ENCODE measurements at places on chromosomes 1 and 21.

DNA sequence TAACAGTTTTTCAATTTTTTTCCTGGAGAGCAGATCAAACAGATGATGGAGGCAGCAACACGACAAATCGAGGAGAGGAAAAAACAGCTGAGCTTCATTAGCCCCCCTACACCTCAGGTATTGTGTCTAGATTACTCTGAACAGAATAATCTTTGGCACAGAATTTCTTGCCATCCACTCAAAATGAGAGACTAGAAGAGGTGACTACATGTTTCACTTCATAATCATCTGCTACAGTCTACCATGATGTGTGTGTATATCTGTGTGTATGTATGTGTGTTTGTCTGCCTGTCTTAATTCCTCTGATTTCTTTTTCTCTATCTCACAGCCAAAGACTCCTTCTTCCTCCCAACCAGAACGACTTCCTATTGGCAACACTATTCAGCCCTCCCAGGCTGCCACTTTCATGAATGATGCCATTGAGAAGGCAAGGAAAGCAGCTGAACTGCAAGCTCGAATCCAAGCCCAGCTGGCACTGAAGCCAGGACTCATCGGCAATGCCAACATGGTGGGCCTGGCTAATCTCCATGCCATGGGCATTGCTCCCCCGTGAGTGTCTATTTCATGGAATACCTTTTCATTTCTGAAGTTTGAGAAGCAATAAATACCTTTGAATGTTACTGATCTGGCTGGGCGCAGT is 11.4 kb downstream of the PRPF3 start:
- no peak for ATAC-seq

- no peak for ATAC-seq
These were observed 52.8 kb upstream of the GNG4 start for GRCh38 chr1:235702412-235702811.

DNA sequence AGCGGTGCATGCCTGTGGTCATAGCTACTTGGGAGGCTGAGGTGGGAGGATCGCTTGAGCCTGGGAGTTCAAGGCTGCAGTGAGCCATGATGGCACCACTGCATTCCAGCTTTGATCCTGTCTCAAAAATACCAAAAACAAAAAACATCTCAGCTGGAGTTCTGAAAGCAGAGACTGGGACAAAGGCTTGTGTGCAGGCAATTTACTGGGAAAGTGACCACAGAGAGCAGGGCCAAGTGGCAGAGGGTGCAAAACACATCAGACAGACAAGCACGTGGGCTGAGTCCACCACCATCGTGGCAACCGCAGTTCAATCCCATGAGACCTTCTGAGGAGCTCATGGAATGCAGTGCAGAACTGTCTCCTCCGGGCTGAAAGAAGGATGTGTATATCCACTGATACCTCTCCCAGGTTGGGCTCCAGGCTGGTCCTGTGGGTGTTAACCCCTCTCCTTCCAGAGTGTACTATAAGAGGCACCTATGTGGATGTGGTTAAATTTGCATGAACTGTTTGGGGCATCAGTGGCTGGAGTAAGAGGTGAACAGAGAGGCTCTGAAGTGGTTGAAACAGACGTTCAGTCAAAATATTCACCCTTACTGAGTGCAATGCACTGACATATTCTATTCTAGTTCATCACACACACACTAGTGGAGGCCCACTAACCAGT is 10.8 kb downstream of the PIGP start:
- ATAC-seq: no peak

DNA sequence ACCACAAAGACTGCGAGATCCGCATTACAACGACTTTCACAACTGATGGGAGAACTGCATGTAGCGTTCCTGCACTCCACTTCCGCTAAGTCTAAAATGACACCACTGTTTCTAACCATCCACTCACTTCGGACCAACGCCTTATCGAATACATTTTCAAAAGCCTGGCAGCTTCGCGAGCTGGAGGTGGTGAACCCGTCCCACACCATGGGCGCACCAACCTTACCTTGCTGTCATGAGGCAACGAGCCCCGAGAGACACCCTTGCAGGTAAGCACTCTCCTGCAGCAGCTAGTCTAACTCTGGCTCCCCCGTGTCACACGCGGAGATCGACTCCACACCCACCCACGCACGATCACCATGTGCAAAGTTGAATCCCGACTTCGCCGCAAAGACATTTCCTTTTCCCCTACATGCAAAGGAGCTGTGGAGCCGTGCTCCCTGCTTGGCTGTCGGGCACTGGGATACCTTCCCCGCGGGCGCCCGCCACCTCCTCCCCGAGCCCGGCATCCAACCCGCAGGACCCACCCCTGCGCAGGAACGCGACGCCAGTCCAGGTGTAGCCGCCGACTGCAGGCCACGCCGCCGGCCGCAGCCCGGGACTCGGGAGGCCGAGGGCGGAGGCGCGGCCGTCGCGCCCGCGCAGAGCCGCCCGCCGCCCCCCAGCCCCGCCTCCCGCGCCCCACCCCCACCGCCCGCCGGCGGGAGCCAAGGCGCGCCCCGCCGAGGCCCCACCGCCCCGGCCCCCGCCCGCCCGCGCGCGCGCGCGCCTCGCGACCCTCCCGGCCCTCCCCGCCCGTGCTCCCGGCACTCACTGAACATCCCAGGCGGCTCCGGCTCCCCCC is 629 bp downstream of the TAF5L start:
- ATAC-seq: peak; percentile 59

DNA sequence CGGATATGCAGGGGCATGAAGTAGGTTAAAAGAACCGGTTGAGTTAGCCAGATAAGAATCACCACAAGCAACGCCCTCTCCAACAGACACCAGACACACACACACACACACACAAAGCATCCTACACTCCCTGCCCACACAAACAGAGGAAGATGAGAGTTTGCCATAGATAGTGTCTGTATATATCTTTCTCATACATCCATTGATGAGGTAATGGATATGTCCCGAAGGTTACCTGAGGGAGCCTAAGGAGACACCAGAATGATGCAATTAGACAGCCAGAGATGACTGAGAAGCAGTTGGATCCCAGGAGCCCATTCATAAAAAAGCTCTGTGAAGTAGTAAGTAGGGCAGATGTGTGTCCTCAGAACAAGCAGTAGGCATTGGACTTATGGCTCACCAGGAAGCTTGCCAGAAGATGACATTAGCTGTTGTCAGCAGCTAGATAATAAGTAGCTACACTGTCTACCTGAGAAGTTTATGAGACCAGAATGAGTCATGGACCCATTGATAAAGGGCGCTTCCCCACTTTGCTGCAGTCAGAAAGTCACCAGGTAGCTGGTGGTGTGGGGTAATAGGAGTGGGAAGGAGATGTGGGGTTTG is 247.0 kb downstream of the KCNT2 start:
- no peak for ATAC-seq

GRCh38 chr1:152777510-152778137 is 2.7 kb downstream of the LCE1F start:
- ATAC-seq: peak; percentile 48

DNA sequence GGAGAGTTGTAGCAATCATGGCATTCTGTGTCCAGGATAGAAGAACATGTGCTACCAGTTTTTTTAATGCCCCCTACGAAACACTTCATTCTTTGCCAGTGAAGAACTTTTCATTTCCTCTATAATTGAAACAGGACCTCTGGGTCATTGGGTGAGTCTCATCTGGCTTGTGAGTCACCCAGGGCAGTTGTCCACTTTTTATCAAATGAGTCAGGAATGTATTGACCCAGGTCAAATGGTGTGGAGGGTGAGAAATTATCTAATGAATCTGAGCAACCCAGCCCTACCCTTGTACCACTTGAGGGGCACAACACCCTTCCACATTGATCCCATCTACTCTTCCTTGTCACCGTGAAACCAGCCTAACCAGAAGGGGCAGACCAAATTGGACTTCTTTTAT is 417.3 kb upstream of the PROX1 start:
- no peak for ATAC-seq

DNA sequence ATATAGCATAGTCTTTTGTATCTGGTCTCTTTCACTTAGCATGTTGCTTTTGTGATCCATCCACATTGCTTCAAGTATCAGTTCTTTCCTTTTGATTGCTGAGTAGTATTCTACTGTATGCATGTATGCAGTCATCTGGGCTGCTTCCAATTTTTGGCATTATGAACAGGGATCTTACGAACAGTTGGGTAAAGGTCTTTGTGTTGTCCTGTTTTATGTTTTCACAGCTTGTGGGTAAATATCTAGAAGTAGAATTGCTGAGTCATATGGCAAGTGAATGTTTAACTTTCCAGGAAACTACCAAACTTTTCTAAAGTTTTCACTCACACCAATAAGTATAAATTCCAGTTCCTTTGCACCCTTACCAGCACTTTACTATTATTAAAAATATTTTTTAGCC is 60.9 kb downstream of the LHX4 start:
- no peak for ATAC-seq

DNA sequence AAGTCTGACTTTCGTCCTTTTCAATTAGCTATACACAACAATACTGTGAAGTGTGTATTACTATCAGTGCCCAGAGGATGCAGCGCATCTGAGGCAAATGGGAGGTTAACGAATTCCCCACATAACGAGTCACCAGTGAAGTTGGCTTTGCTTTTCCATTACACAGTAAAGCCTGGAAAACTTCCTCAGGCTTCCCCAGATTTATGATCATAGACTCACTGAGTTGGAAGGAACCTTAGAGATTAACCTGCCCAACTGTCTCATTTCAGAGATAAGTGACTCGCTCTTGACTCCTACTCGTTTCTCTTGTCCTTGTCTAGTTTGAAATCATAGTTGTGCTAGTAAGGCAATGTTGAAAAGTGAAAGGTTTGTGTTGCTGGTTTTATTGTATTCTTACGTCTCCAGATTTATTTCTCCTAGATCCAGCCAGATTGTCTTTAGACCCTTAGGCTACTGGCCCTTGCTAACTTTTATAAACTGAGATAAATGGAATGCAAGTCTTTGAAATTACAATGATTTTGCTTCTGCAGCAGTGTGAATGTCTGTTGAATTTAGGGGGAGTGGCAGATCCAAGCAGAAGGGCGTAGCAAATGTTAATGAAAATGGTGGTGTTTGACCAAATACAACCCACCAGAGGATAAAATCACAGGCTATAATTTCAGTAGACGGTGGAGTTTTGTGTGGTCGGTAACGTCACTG is 17.3 kb downstream of the S1PR1 start:
- ATAC-seq: no peak

GRCh38 chr1:231020816-231021215 is 19.2 kb downstream of the FAM89A start:
- no peak for ATAC-seq

DNA sequence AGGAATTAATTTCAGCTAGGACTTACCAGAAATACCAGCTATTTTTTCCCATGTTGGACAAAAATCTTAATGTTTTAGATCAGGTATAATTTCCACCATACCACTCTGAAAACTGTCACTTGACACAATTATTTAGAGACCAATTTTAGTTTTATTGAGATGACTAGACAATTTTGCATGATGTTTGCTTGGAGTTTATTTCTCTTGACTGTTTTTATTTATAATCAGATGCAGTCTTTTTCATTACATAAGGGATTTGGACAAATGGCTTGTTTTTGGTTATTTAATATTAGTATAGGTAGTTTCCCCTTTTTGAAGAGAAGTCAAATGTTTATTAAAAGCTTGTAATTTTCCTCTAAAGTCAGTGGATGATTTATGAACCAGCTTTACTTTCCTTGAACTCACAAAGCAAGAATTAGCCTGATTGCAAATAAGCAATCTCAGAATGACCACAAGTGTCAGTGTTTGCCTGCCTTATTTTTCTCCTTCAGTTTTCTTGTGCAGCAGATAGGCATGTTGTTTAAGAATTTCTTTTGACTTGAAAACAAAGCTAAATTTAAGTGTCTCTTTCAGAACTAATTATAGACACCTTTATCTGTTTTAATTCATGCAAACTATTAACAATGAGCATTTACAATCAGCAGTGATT is 3.8 kb upstream of the B3GALT2 start:
- ATAC-seq: no peak

DNA sequence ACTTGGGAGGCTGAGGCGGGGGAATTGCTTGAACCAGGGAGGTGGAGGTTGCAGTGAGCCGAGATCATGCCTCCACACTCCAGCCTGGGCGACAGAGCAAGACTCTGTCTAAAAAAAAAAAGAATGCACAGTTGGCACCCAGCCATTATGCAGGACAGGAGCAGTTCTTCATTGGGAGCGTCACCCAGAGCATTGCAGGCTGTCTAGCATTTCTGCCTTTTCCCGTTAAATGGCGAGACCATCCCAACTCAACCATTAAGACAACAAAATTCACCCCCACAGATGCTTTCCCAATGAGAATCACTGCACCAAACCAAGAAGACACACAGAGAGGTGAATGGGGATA is 105.8 kb downstream of the EDEM3 start:
- no peak for ATAC-seq

GRCh38 chr1:10900691-10901090 is 104.2 kb upstream of the CASZ1 start:
- peak; percentile 25 for ATAC-seq

DNA sequence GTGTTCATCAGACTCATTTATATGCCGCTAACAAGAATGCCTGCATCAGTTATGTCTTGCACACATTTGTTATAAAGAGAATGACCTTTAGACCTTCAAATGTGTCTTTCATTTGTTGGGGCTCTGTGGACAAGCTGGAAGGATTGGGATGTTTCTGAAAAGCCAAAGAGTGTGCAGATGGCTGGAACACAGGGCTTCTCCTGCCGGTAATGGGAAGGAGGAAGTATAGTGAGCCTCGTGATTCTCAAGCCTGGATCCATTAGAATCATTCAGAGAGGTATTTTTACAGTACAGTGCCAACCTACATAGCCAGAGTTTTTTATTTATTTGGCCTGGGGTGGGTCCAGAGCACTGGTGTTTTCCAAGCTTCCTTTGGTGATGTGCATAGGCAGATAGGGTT is 40.6 kb upstream of the ATP1A1 start:
- peak; percentile 25 for ATAC-seq

DNA sequence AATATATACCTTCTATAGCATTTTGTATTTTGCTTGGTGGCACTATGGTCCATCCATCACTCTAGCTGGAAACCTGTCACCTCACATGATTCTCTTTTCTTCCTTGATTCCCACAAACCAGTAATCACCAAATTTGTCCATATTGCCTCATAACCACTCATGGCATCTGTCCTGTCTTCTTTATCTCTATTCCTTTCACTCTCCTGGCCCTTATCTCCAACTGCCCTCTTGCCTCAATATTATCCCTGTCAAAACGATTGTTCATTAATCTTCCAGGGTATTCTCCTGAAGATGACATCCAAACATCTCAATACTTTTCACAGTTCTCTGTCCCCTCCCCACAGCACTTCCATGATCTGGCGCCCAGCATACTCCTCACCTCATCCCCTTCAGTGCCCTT is 46.1 kb downstream of the WDR64 start:
- no peak for ATAC-seq

- no peak for ATAC-seq
These were observed 94.6 kb upstream of the CASZ1 start for GRCh38 chr1:10891091-10891490.

- no peak for ATAC-seq
These were observed 44.7 kb downstream of the PLEKHA6 start for GRCh38 chr1:204314893-204315658.

DNA sequence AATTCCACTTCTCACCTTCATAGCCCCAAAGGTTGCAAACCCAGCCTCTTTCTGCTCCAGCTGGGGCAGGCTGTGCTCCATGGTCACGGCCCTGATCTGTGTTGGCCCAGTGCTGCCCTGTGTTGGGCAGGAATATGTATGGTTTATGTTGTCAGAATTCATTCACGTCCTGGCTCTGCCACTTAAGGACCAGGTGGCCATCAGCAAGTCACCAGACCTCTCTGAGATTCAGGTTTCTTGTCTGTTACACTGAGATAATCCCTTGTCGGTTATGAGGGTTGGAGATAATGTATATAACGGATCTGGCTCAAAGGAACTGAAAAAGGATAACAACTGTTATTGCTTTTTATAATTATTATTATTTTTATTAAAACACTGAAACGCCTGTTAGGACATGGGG is 39.1 kb upstream of the SELENON start:
- ATAC-seq: no peak

- ATAC-seq: no peak
These were observed 203.0 kb downstream of the PLPP3 start for GRCh38 chr1:56376188-56376984.
